Regular cardiac myocyte (primary cell): ENCODE measurements at places on chromosomes 7 and 10. TPM values are rescaled to one million over a fixed set of nuclear protein-coding genes. Genes with fewer than 3 reads are reported as not detected.

EIF4EBP2 gene
- 24.5 and 24.7 TPM in 2 replicates for total RNA-seq

FAM25G gene
- total RNA-seq: not detected in 2 replicates

CFTR gene
- total RNA-seq: under 0.01 TPM in 2 replicates

GARIN1A gene
- 0.28 and 0.38 TPM in 2 replicates for total RNA-seq

WDR86 gene
- 0.56 TPM in 1 of 2 replicates, not detected in the other for total RNA-seq

PLEKHA1 gene
- 22.4 and 30.4 TPM in 2 replicates for total RNA-seq

SMKR1 gene
- not detected in 2 replicates for total RNA-seq

TEX47 gene
- not detected in 2 replicates for total RNA-seq

HDAC9 gene
- total RNA-seq: 18.2 and 51.9 TPM in 2 replicates

TRIM50 gene
- not detected in 2 replicates for total RNA-seq

PTPN12 gene
- total RNA-seq: 38.5 and 45.1 TPM in 2 replicates

COX15 gene
- total RNA-seq: 40.6 and 47.4 TPM in 2 replicates

PKD2L1 gene
- not detected in 2 replicates for total RNA-seq

NEUROD6 gene
- not detected in 2 replicates for total RNA-seq

SEMA3D gene
- 7.0 and 13.2 TPM in 2 replicates for total RNA-seq

NPC1L1 gene
- total RNA-seq: under 0.01 TPM in 2 replicates

CHAT gene
- total RNA-seq: not detected in 2 replicates

GALNT17 gene
- total RNA-seq: under 0.01 TPM in 1 of 2 replicates, not detected in the other

INA gene
- total RNA-seq: 1.1 and 1.2 TPM in 2 replicates
